ENCODE measurements at places on chromosomes 1 and 21.
A peak's percentile ranks its signal among the peaks of the same experiment; 100 is the strongest.

DNA sequence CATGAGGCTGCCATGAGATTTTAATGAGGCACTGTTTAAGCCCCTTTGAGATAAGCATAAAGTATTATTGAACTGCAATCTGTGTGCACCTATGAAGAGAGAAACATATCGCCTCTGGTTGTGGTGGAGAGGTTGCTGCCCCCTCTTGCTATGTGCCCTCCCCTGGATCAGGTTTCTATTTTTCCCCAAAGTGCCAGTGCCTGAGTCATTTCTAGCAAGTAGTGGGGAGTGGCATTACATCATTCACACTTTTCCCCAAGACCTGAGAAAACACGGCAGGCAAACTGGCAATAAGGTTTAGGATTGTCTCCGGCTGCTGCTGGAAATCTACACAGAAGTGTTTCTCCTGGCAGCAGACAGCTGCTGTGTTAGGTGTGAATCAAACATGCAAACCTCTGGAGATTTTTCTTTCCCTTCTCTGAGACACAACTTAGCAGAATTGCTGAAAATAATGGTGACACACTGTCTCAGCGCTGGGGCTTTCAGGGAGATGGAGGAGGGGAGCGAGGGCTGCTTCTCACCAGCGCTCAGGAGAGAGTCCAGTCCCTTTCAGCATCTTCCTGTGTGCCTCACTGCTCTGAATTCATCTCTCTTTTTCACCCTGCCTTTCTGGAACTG, 13.7 kb upstream of the RGS16 start:
- no peak for DNase-seq

DNA sequence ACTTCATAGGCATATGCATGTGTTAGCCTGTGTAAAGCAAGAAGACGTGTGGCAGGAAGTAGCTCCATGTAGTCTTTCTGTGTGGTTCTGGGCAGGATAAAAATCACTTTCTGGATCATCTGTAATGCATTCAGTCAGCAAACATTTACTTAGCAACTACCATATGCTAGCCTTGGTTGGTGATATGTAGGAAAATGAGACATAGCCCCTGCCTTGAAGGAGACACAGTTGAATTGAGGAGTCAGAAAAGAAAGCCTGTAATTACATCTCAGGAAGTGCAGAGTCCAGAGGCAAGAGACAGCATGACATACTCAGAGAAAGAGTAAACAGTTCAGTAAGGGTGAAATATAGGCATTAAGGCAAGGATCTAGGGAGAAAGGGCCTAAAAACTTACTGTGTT, 38.5 kb downstream of the DAB1 start:
- DNase-seq = no peak

- DNase-seq = no peak
Measured at GRCh38 chr1:156673387-156674121, 3.7 kb downstream of the NES start.

DNA sequence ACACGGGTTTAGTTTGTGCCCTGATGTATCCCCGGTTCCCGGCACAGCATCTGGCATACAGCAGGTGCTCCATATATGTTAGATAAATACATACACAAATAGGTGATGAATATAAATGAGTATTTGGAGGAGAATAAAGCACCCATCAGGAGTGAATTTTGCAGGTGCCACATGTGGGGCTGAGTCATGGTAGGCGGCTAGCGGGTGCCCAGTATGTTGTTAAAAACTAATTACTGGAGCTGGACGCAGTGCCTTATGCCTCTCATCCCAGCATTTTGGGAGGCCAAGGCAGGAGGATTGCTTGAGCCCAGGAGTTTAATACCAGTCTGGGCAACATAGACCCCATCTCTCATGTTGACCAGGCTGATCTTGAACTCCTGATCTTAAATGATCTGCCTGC, 16.7 kb upstream of the WASF2 start:
- no peak for DNase-seq

DNA sequence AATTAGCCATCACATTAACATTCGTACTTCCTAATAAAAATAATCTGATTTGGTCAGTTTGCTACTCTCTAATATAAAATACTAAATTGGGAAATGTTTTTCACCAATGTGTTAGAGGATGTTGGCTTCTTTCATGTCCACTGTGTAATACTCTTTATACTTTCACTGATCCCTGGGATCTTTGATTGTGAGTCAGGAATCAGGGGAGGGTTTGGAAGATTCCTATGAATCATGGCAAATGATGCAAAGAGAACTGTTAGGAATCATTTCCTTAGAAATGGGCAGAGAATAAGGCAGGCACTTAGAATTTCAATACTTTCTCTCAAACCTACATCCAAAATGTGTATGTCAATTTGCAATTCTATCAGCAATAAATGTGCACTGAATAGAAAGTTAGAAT, 31.0 kb downstream of the KRTAP24-1 start:
- no peak for DNase-seq

DNA sequence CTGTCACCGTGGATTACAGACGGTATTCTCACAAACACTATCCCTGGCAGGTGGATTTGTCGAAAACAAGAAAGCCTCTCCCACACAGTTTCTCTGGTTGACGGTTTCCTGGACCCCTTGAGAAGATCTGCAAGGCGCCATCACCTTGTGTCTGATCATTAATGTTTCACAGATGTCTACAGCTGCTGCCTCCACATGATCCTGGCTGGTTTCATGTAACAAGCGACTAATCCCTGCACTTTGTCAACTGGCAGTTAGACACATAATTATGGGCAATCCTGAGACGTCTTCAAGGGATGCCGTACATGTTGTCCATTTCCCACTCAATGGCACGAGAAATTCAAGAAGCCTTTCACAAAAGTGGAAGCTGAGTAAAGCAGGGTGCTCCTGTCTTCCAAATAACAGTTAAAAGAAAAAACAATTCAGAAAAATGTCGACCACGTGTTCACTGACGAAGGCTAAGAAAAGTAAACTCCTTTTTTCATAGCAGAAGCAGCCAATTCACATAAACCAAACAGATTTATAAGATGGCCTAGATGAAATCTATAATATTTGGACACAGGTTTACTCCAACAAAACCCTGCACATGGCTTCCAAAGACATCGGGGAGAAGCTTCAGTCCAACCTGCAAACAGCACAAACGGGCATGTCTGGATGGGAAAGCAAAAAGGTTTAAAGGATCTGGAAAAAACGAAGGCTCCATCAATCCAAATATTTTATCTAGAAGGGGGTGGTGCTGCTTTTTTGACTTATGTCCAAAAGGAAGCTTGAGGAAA, 52.2 kb downstream of the CAPZB start:
- no peak for DNase-seq

DNA sequence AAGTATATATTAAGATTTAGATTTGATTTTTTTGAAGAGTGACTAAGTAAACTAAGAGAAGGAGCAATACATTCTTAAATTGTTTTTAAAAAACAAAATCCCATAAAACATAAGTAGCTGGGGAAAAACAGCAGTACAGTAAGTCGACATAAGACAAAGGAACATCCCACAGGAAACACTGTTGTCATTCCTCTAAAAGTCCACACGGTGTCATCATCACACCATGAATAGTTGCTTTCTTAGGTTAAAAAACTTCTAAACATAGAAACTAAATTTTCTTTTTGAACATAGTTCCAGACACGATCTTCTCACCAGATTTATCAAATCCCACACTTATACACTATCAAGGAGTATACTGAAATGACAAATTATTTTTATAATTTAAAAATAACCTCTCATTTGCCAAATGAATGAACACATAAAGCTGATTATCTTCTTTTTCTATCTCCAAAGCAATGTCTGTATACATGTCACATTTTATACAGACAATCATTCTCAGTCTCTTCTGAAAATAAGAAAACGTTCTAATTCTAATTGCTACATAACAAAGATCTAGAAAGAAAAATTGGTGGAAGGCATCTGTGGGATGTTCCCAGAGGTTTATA, 15.8 kb downstream of the ODF2L start:
- DNase-seq = peak; percentile 61

DNA sequence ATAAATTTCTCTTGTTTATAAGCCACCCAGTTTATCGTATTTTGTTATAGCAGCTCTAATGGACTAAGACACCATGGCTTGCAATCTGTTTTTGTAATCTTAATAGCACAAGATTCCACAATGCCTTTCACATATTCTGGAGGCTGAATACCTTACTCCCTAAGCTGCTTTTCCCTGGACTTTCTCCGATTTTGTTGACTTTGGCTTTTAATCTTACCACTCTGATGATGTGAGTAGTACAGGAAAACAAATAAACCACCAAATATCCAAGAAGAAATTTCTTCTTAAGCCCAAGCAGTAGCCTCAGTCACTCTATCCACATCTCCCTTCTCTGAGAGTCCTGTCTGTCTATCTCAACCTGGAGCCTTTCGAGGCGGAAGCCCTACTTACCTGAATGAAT, 838.6 kb downstream of the LTN1 start:
- DNase-seq = no peak

DNA sequence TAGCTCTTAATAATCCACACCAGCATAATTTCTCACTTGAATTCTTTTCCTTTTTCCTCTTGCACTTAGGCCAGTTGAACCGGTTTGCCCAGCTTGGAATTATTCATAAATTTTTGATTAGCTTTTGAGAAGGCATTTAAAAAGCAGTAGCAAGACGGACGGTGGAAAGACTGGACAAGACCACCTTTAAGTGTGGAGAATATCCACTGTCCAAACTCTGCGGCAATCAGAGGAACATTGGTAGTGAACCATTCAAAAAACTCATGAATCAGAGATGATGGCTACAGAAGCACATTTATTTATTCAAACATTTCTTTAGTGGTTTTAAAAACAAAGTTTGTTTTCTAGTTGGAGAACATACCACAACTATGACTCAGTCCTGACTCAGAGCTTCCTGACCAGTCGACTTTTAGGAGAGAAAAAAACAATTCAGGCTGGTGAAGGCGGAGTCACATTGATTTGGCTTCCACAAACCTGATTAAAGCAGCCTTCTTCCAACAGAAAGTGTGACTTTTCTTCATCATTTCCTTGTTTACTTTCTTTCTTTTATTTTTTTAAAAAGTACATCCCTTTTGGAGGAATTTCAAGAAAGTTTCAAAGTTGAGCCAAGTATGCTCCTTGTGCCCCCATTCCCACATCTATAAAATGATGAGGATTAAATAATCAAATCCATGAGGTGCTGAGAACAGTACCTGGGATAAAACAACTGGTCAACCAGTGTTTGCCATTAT, 128.8 kb downstream of the ADSS2 start:
- DNase-seq = peak; percentile 65

- DNase-seq = no peak
Measured at GRCh38 chr1:206094024-206094423, 23.2 kb downstream of the AVPR1B start.

DNA sequence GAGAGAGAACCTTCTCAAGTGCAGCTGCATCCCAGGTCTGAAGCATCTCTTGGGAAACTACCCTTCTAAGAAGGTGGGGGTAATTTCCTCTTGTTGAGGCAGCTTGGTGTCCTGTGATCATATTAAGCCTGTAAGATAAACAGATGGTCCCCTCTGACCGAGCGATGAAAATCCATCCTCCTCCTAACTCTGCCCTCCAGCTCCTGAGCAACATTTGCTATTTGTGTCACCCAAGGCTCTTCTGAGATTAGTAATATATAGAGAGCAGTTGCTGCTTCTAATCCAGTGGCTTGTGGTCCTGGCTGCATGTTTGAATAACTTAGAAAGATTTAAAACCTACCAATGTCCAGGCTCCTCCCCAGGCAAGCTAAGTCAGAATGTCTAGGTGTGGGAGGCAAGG, 123.7 kb downstream of the DISC1 start:
- no peak for DNase-seq

- DNase-seq = no peak
Measured at GRCh38 chr1:172711558-172711957, 52.7 kb downstream of the FASLG start.
